ENCODE measurements at places on chromosomes 6 and 20. TPM values are rescaled to one million over a fixed set of nuclear protein-coding genes. Genes with fewer than 3 reads are reported as not detected.

- no peak for DNase-seq
These were observed 114.4 kb upstream of the SLC22A23 start for GRCh38 chr6:3571250-3571681.

GRCh38 chr6:3683331-3683730 is 68.2 kb downstream of the PXDC1 start:
- no peak for DNase-seq

CALHM4 gene
- total RNA-seq, result not detected

TDP2 gene
- total RNA-seq, result 28.7 TPM

GRCh38 chr6:94389218-94389617 is 969.9 kb upstream of the EPHA7 start:
- DNase-seq, result no peak

DNA sequence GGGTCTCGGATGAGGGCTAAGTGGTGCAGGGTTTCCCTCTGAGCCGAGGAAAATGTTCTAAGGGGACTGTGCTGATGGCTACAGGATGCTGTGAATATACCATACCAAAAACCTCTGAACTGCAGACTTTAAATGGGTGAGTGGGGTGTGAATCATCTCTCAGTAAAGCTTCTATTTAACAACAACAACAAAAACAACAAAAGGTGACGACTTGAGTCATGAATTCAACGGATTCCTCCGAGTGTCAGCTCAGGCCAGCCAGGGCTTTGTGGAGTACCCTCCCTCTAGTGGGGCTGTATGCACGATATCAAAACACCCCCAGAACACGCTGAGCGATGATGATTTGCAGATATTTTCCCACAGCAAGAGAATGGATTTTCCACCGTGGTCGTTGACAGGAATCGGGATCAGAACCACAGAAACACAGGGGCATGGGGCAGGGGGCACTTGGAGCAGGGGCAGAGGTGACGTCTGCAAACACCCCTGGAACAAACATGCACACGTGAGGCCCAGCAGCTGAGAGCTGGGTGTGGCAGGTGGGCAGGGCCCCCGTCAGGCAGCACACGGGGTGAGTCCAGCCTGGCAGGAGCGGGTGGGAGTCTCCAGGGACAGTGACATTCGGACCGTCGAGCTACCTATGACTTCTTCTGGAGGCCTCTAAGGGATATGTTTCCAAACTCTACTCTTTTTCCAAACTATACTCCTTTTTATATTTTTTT is 38.6 kb downstream of the SLC2A4RG start:
- DNase-seq, result no peak

PSORS1C1 gene
- 9.6 TPM for total RNA-seq

All from vagina (tissue), 2 donors.